Activated CD4-positive, alpha-beta T cell treated with anti-CD3 and anti-CD28 coated beads, Interleukin-2, amount 50 U/mL, for 4 hours (primary cell): ENCODE measurements at places on chromosomes 12 and 14.

DNA sequence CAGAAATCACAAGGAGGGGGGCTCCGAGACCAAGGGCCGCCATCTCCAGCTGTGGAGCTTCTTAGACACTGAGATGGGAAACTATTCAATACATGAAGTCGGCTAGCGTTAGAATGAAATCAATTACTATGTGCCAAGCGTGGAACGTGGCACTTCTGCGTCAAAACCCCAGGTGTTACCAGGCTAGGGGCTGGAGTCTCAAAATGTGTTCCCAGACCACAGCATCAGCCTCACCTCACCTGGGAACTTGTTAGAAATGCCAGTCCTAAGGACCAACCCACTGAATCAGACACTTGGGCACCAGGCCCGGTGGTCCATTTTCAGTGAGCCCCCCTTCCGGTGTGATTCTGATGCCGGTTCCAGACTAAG, 5.0 kb upstream of the SETD1B start:
- DNase-seq, result no peak

DNA sequence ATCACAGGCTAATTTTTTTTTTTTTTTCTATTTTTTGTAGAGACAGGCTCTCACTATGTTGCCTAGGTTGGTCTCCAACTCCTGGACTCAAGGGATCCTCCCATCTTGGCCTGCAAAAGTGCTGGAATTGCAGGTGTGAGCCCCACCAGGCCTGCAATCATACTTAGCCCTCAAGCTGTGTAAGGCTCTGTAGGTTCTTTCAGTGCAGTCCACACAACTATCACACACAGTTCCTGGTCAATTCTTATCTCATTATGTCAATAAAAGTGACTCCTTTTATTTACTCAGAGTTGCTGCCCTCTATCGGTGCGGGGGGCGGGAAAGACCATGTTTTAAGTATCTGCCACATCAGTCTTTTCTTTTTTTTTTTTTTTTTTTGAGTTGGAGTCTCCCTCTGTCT, 29.0 kb downstream of the SLC2A3 start:
- DNase-seq, result no peak

DNA sequence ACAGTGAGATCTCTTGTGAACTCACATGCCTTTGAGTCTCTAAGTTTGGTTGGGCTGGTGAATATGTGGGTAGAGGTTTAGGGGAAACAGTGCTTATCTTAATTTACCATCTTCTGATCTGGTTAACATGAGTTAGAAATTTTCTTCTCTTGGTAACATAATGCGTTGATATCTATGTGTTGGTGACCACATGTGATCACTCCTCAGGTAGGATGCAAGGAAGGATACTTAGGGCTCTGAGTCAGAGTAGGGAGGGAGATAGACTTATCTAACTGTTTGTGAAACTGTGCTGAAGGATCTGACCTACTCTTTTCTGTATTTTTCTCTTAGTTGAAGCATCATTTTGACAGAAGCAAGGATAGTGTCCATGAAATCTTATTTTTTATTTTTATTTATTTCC, 23.1 kb downstream of the FAM234B start:
- DNase-seq, result no peak

GRCh38 chr12:92107094-92107493, 38.6 kb downstream of the BTG1 start:
- no peak for DNase-seq

DNA sequence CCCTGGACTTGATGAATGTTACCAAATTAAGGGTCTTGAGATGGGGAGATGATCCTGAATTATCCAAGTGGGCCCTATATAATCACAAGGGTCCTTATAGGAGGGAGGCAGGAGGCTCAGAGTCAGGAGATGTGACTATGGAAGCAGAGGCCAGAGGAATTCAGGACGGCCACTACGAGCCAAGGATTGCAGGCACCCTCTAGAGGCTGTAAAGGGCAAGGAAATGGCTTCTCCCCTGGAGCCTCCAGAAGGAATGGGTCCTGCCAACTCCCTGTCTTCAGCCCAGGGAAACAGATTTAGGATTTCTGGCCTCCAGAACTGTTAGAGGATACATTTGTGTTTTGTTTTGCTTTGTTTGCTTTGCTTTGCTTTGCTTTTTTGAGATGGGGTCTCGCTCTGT, 8.8 kb downstream of the BDKRB1 start:
- no peak for DNase-seq

GRCh38 chr12:57740656-57741412, 2.3 kb upstream of the AGAP2 start:
- peak; percentile 61 for DNase-seq

- DNase-seq, result no peak
Observed at GRCh38 chr14:91027561-91027960, 32.9 kb downstream of the RPS6KA5 start.

- DNase-seq, result no peak
Observed at GRCh38 chr12:27276275-27276674, 32.2 kb downstream of the STK38L start.
